ENCODE measurements at places on chromosomes 7 and 10. TPM values are rescaled to one million over a fixed set of nuclear protein-coding genes. Genes with fewer than 3 reads are reported as not detected.

The CCL24 gene
- total RNA-seq = 1.7 TPM

The CFAP58 gene
- total RNA-seq = 0.29 TPM

The VSTM4 gene
- 13.2 TPM for total RNA-seq

The OR2A7 gene
- 5.6 TPM for total RNA-seq

The NPFFR1 gene
- total RNA-seq = 0.20 TPM

The UPK3B gene
- total RNA-seq = 15.9 TPM

The PPP1R17 gene
- total RNA-seq = not detected

The CAV1 gene
- 377 TPM for total RNA-seq

The GIMAP6 gene
- 19.4 TPM for total RNA-seq

The TRIM50 gene
- total RNA-seq = 0.34 TPM

The SEMA4G gene
- total RNA-seq = 2.7 TPM

The CYP3A5 gene
- total RNA-seq = 6.0 TPM
